ENCODE measurements at places on chromosomes 7 and 10. TPM values are rescaled to one million over a fixed set of nuclear protein-coding genes. Genes with fewer than 3 reads are reported as not detected.

GRCh38 chr7:55024776-55025175 is 6.0 kb downstream of the EGFR start:
- DNase-seq = no peak

- DNase-seq = no peak
Observed at GRCh38 chr7:157892751-157893523, 556.1 kb downstream of the DNAJB6 start.

- DNase-seq = no peak
Observed at GRCh38 chr10:73857446-73857845, 16.9 kb downstream of the CAMK2G start.

VAX1 gene
- 0.98 TPM for total RNA-seq

- no peak for DNase-seq
Observed at GRCh38 chr7:115516341-115516740, 514.2 kb downstream of the TFEC start.
